ENCODE measurements at places on chromosomes 2 and 18.

- no peak for DNase-seq
Measured at GRCh38 chr2:41904459-41904858, 143.4 kb upstream of the PKDCC start.

GRCh38 chr2:169073211-169073962, 4.0 kb downstream of the DHRS9 start:
- DNase-seq = no peak

GRCh38 chr2:202221873-202222272, 16.5 kb downstream of the SUMO1 start:
- DNase-seq = no peak

DNA sequence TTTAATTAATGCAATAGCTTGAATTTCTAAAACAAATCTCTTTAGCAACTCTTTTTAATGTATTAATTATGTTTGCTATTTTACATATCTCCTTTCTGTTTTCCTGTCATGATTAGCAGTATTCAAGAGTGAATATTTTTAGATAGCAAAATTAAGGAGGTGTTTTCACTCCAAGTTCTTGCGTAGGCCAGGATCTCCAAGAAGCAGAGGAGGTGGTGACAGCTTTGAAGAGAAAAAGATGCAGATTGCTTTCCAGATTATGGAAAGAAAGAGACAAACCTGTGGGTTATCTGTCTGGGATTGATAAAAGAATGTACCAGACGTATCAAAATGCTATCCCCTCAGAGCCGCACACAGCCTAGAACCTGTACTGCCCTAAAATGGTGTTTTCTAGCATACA, 163.5 kb upstream of the FAM98A start:
- DNase-seq = no peak

DNA sequence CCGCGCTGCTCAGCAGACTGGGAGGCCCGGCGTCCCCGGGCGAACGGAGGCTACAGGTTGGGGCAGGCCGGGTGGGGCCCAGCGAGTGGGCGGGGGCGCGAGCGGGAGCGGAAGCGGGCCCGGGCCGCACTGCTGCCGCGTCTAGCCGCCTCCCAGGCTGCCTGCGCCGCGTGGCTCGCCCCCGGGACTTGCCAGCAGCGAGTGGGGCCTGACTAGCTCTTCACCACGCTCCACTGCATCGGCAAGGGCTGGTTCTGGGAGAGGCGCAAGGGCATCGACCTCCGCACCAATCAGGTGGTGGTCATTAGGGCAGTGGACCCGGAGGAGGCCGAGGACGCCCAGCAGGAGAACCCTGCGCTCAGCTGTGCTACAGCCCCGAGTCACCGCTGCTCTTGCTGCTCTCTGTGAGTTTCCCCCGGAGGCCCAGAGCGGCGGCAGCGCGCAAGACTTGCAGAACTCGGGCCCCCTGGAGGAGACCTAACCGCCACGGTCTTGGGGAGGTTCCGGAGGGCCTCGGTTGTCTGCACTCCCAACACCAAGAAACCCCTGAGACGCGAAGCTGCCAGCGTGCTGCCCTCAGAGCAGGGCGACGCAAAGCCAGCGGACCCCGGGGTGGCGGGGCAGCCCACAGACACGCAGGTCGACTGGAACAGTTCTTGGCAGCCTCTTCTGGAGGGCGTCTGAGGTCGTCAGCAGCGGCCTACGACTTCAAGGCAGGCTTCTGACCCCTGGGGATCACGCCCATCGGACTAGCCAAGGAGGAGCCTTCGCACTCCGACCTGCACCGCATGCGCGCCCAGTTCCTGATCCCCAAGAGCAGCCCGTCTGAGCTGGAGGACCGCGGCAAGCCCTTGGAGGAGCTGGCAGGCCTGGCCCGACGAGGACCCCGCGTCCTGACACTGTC, 27.2 kb upstream of the PTPN2 start:
- DNase-seq = no peak

- no peak for DNase-seq
Measured at GRCh38 chr2:22126106-22126505, 1002.3 kb downstream of the TDRD15 start.

DNA sequence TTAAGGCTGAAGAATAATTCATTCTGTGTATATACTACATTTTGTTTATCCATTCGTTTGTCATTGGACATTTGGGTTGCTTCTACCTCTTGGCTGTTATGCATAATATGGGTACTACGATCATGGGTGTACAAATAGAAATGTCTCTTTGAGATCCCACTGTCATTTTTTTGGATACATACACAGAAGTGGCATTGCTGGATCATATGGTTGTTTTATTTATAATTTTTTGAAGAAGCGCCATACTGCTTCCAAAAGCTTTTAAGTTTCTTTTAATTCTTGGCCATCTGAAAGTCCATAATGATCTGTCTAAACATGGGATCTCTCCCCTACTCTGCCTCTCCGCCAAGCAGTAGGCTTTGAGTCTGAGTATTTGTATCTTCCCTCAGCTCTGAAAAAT, 18.6 kb downstream of the PPM1B start:
- no peak for DNase-seq

- DNase-seq = no peak
Measured at GRCh38 chr2:15660491-15661294, 69.0 kb downstream of the DDX1 start.

DNA sequence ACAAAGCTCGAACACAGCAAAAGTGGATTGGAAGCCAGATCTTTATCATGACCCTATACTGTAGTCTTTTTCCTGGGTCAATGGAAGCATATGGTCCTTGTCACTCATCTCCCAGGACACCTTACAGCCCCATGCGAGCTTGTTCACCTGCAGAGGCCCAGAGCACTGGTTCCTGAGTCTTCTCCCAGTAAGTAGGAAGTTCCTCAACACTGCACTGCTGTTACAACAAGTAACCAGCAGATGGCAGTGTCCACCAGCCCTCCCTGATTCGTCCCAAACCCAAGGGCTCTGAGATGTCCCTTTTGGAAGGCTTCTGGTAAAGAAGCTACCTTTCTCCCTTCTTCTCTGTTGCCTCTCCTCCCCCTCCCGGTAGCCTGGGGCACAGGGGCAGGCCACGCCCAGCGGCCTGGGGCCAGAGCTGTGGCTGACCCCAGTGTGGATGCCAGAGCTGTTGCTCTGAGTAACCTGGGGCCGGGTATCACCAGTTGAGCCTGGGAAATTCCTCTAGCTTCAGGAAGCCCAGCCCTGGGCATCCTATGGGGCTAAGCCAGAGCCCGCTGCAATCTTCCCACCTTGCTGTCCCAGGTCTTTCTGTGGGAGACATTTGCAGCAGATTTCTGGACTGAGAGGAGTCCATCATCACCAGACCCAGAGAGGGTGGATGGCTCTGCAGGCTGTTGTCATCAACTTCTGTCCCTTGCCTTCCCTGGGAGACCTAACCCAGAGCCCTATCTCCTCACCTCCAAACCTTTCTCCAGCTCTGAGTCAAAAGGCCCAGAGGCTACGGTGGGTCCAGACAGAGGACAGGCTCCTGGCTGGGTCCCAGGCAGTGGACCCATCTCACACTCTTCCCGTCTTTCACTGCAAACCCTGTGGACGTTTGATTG, 5.3 kb upstream of the GDF7 start:
- no peak for DNase-seq

GRCh38 chr2:58686776-58687175, 445.7 kb upstream of the FANCL start:
- DNase-seq = no peak

GRCh38 chr2:15446961-15447360, 114.2 kb downstream of the NBAS start:
- DNase-seq = no peak

DNA sequence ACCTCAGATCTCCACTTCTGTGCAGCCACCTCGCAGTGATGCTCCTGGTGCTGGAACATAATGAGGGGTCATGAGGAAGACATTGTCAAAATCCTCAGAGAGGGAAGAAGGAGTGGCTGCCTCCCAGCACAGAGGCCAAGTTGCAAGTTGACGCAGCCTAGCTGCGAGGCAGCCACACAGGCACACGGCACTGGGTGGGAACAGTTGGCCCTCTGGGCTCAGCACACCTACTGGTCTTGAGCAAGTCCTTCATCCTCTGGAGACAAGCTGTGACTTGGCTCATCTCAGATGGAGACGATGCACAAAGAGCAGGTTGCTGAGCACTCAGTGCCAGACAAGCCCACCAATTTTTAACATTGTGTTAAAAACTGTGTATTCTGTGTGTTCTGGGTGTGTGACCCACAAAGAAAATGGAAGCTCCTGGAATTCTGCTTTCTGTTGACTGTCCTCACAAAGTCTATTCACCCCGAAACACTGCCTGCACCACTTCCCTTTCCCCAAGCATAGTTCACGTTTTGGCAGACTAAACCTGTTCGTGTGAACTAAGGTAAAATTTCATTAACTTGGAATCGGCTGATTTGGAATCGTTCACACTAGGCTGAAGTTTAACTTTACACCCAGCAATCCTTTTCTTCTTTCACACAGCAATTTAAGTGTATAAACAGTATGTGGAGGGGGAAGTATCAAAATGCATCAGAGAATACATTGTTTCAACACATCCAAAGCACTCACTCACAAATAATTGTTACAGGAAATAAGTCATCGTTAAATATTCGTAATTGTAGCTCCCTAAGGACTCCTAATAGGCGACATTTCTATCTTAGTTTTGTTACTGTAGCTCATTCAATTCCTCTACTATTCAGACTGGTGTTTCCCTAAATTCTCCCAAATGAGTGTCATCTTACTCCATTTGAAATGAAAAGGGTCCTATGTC, 266.6 kb upstream of the ID2 start:
- DNase-seq = no peak

GRCh38 chr2:232376713-232377112, 1.8 kb upstream of the ALPP start:
- no peak for DNase-seq

GRCh38 chr2:170276925-170277629, 99.1 kb downstream of the MYO3B start:
- no peak for DNase-seq

- DNase-seq = no peak
Measured at GRCh38 chr2:172643142-172643541, 87.3 kb downstream of the PDK1 start.

DNA sequence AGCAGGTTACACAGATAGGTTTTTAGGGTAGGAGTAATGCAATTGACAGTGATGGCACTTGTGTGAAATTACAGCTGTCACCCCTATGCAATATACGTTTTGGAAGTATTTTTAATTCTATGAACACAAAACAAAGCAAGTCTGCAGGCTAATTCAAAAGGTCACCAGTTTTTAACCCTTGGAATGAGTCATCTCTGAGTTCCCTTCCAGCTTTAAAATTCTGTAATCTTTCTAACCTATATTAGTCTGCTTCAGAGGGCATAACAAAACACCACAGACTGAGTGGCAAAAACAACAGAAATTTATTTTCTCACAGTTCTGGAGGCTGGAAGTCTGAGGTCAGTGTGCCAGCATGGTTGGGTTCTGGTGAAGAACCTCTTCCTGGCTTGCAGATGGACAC, 596.9 kb upstream of the HNMT start:
- no peak for DNase-seq

DNA sequence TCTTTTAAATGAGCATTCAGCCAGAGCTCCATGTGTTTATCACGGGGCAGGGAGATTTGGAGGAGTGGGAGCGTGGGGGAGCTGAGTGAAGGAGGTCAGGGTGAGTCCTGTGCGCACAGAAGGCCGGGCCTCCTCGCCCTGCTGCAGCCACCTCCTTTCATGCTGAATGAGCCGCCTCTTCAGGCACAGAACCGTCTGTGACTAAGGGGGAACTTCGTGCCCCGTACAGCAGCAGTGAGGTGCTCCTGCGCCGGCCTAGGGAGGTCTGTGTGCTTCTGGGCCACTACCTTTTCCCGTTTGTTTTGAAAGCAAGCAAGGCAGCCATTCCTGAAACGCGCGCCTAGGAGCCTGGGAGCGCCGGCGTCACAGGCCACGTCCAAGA, 27.1 kb upstream of the ZNF516 start:
- DNase-seq = no peak

DNA sequence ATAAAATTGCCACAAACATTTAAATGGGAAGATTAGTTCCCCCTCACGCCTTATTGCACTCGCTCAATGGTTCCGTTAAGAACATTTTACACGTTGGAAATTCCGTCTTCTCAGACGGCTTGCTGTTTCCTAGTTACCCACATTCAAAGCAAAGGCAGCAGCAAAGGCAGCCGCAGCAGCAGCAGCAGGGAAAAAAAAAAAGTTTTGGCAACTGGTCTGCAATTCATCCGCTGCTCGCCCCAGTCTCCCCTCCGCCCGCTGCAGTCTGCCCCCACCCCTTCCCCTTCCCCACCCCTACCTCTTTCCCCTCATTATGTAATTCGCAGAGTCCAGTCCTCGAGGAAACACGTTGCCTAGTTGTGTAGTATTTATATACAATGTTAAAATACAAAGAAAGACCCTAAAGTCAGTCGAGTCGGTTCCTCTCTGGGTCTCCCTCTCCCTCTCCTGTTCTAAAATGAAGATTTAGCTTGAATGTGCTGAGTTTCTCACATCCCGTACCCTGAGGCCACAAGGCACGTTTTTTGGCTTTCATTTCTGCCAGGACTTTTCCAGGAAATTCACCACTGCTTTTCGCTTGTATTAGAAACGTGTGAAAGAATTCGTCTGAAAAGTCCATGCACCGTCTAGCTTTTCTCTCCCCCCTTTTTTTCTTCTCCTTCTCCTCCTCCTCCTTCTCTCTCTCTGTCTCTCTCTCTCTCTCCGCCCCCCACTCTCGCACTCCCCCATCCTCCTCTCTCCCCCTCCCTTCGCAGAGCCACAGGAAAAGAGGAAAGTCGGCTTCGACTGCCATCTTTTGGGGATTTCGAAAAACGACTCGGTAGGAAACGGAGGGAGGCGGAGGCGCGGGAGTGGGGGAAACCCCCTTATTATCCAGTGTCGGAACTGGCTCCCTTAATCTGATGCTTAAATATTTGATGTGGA, 140.0 kb downstream of the MEIS1 start:
- no peak for DNase-seq

- DNase-seq = no peak
Measured at GRCh38 chr2:26737221-26737620, 26.9 kb upstream of the SLC35F6 start.

DNA sequence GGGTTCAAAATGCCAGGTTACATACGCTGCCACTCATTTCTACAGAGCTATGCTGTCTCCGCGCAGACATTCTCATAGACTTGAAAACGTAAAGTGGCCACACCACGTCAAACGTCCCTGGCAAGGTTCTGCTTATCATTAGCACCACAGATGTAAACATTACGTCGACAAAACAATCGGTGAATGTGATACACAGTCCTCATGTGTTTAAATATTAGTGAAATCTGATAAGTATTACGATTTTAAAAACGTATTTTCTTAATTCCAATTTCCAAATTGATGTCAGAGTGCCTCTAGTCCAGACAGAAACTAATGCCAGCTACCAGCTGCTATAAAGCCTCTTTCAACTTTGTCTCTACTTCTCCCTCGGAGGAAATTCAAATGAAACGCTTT, 1.2 kb downstream of the STK17B start:
- DNase-seq = no peak
